ENCODE measurements at places on chromosomes 6 and 20. TPM values are rescaled to one million over a fixed set of nuclear protein-coding genes. Genes with fewer than 3 reads are reported as not detected.

DNA sequence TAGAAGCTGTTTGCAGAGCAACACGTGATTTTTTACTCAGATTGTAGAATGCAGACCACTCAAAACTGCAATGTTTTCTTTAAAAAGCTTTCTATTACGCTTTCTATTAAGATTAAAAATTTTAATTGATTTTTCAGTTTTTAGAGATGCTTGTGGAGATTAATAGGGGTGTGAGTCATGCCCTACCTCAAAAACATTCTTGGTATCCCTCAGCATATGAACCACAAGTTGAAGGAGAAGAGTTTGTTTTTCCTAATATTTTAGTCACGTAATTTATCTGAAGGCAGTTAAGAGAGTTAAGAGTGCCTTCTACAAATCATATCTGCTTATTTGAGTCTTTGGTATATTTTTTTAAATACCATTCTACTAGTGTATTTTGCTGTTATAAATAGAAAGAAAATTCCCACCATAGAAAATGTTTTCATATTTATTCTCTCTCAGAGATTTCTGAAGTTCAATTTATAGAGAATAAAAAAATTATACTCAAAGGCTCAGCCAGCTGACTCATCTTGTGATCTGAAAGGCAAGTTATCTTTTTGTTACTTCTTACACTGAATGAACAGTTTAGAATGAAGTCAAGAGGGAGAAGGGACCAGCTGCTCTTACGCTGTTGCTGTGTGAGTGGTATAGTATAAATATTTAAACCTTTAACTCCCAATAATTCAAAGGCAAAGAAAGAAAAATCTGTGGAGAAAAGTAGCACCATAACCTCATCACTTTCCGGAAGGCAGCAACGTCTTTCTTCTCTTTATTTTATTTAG is 7.6 kb downstream of the RIPOR2 start:
- peak; percentile 35 for DNase-seq
- no peaks in the 10 kb centered on the region for H3K27me3 ChIP-seq
- H3K4me3 ChIP-seq, result peak overlapping the region; percentile 13
- peaks cover 48% of the 10 kb centered on the region for H3K36me3 ChIP-seq
- peak overlapping the region; percentile 74 for H3K27ac ChIP-seq

GRCh38 chr6:35320031-35320410 is 22.3 kb upstream of the PPARD start:
- no peak overlapping the region for H3K4me3 ChIP-seq
- H3K27ac ChIP-seq, result no peak overlapping the region
- DNase-seq, result no peak
- H3K27me3 ChIP-seq, result no peaks in the 10 kb centered on the region
- peaks cover 85% of the 10 kb centered on the region for H3K36me3 ChIP-seq

- no peak overlapping the region for H3K27ac ChIP-seq
- peaks cover 4% of the 10 kb centered on the region for H3K27me3 ChIP-seq
- peak; percentile 10 for DNase-seq
- H3K36me3 ChIP-seq, result peaks cover 6% of the 10 kb centered on the region
- H3K4me3 ChIP-seq, result no peak overlapping the region
These were observed 2.2 kb upstream of the PPDPF start for GRCh38 chr20:63518351-63518861.

DNA sequence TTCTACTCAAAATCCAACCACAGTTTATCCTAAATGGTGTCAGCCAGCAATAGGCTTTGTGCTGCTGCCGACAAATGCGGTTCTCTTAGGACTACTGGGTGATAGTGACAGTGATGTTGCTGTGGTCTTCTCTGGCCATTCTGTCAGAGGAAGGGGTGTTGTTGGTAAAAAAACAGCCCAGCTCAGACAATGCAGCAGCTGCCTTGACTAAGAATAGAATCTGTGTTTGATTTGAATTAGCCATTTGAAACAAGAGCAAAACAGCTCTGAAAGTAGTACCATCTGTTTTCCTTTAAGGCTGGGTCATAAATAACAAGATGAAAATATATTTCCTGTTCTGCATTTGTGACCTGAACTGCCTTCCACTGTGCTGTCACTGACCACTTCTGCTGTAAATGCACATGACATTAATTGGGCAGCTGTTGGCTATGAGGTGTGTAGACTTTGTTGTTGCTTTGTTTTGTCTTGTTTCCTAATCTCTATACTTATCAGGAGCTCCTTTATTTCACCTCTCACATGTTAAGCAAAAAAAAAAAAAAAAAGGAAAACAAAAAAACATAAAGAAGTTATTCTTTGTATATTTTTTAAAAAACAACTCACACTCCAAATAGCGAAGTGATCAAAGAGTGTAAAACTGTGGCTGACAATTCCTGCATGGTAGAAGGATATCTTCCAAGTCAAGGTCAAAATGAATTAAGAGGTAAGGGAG is 497.8 kb upstream of the ARID1B start:
- no peaks in the 10 kb centered on the region for H3K36me3 ChIP-seq
- H3K27me3 ChIP-seq, result no peaks in the 10 kb centered on the region
- no peak overlapping the region for H3K4me3 ChIP-seq

DNA sequence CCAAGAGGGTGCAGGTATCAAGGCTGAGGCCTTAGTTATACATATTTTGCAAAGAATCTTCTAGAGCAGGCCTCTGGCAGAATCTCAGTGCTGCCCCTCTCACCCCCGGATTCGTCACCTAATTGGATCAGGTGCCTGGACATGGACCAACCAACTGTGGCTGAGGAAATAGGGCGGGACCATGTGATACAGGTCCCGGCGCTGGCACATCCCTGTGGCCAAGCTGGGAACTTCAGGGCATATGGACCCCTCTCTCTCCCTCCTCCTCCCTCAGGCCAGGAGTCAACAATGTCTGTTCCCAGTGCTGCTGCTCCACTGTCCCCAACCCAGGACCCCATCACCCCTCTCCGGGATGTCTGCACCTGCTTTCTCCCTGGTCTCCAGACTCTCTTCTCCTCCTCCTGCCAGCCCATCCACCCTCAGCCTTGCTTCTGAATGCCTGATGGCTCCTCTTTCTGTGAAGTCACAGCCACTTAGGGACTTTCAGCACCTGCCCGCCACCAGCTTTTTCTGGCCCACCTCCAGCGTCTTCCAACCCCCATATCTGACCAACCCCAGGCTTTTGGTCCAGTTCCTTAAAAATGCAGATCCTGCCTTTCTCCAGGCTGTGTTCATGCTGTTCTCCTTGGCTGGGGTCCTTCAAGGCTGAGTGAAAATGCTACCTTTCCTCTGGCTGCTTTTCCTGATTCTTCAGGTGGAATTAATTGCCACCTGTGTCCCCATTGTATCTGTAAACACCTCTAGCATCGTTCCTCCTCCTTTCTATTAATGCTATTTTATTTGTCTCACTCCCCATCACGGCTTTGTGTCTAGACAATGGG is 19.0 kb upstream of the MLN start:
- H3K4me1 ChIP-seq, result no peaks in the 10 kb centered on the region
- H3K27ac ChIP-seq, result no peak overlapping the region
- H3K36me3 ChIP-seq, result no peaks in the 10 kb centered on the region

GRCh38 chr20:21395666-21396598 is 1.4 kb downstream of the NKX2-4 start:
- no peak overlapping the region for H3K4me3 ChIP-seq
- H3K27ac ChIP-seq, result no peak overlapping the region
- peaks cover 18% of the 10 kb centered on the region for H3K4me1 ChIP-seq
- H3K27me3 ChIP-seq, result peaks cover 75% of the 10 kb centered on the region
- DNase-seq, result peak; percentile 83

- peaks cover 15% of the 10 kb centered on the region for H3K4me1 ChIP-seq
- H3K36me3 ChIP-seq, result no peaks in the 10 kb centered on the region
- H3K27me3 ChIP-seq, result no peaks in the 10 kb centered on the region
- no peak overlapping the region for H3K27ac ChIP-seq
These were observed 4.0 kb upstream of the TBC1D7 start for GRCh38 chr6:13332349-13332706.

GRCh38 chr6:88166493-88167351 is 575 bp upstream of the CNR1 start:
- peaks cover 26% of the 10 kb centered on the region for H3K27me3 ChIP-seq
- no peak overlapping the region for H3K27ac ChIP-seq
- DNase-seq, result no peak

GRCh38 chr6:68757821-68758220 is 122.7 kb downstream of the ADGRB3 start:
- no peak overlapping the region for H3K27ac ChIP-seq
- no peaks in the 10 kb centered on the region for H3K27me3 ChIP-seq
- H3K4me3 ChIP-seq, result no peak overlapping the region
- no peak for DNase-seq

- H3K27me3 ChIP-seq, result no peaks in the 10 kb centered on the region
- H3K4me1 ChIP-seq, result no peaks in the 10 kb centered on the region
- H3K4me3 ChIP-seq, result no peak overlapping the region
- peaks cover 3% of the 10 kb centered on the region for H3K36me3 ChIP-seq
- DNase-seq, result no peak
- no peak overlapping the region for H3K27ac ChIP-seq
These were observed 11.8 kb upstream of the MAP1LC3A start for GRCh38 chr20:34546751-34547181.

GRCh38 chr20:57618764-57619050 is 1.5 kb downstream of the ZBP1 start:
- DNase-seq, result no peak
- peaks cover 74% of the 10 kb centered on the region for H3K4me1 ChIP-seq
- peaks cover 29% of the 10 kb centered on the region for H3K36me3 ChIP-seq
- H3K27ac ChIP-seq, result peak overlapping the region; percentile 95

- no peak overlapping the region for H3K27ac ChIP-seq
- H3K27me3 ChIP-seq, result no peaks in the 10 kb centered on the region
These were observed 43.1 kb upstream of the SNX9 start for GRCh38 chr6:157779705-157780604.

DNA sequence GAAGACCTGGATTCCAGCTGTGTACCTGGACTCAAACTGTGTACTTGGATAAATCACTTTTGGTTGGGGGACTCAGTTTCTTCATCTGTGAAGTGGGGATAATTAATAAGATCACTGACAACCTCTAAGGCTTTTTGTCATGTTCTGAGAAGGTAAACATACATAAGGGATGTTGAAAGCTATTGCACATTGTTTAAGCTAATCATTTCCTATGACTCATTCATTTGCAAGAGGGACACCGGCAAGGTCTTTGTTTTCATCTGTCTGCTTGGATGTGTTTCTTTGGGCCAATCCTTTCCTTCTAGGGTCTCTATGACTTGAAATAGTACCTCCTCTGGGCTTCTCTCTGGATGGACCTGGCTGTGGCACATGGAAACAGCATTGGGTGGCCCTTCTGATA is 6.8 kb downstream of the PROKR2 start:
- no peaks in the 10 kb centered on the region for H3K4me1 ChIP-seq
- H3K27me3 ChIP-seq, result no peaks in the 10 kb centered on the region
- no peaks in the 10 kb centered on the region for H3K36me3 ChIP-seq
- no peak overlapping the region for H3K4me3 ChIP-seq
- H3K27ac ChIP-seq, result no peak overlapping the region

The PNISR gene
- 308 TPM for total RNA-seq

The IP6K3 gene
- not detected for total RNA-seq

The PCK1 gene
- total RNA-seq, result not detected

The RIPOR2 gene
- 234 TPM for total RNA-seq

The NKAIN4 gene
- total RNA-seq, result not detected

The KIF6 gene
- not detected for total RNA-seq

Measured in natural killer cell (primary cell).